ENCODE measurements at places on chromosomes 7 and 10.

- no peak for DNase-seq
Observed at GRCh38 chr7:71470830-71471229, 338.9 kb downstream of the GALNT17 start.

DNA sequence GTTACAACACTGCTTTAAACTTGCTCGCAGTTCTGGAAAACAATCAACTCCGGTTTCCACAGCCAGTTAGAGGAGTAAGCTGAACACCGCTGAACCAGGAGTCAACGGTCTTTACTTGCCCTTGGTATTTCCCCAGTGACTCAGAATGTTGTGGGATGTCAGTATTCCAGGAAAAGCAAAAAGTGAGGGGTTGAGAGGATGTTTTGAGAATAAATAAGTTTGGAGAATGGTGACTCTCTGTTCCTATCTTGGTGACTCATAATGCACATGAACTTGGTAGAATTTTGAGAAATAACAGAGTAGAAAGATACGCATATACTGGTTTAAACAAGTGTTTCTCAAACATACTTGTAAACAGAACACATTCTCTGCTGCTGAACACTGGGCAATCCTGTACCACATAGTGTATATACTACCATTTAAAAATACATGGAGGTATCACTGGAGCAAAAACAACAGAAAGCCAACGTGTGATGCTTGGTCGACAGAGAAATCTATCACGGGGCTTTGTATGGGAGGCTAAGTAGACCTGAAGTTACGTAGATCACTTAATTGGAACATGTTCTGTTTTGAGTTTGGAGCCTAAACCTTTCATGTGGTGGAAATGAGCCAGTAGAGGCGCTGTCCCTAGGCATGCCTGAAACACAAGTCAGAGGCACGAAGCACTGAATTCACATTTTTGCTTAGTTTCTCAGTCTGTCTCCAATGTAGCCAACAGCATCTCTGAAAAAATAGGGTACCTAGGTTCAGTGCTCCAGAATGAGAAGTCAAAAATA, 534.3 kb downstream of the PARD3 start:
- DNase-seq, result no peak

GRCh38 chr10:63866075-63866746, 345.0 kb downstream of the REEP3 start:
- DNase-seq, result peak; percentile 74

- DNase-seq, result no peak
Observed at GRCh38 chr7:143519411-143520131, 41.9 kb downstream of the TAS2R41 start.

GRCh38 chr10:108039821-108040584, 875.5 kb upstream of the SORCS1 start:
- no peak for DNase-seq

- peak; percentile 80 for DNase-seq
Observed at GRCh38 chr7:138891446-138891810, 89.8 kb downstream of the KIAA1549 start.

GRCh38 chr7:114414156-114415063, at the start of gene FOXP2:
TSS of gene FOXP2 (plus strand) at chr7:114414815. CDS start at chr7:114426512, 11,697 bp downstream.
- no peak for DNase-seq

DNA sequence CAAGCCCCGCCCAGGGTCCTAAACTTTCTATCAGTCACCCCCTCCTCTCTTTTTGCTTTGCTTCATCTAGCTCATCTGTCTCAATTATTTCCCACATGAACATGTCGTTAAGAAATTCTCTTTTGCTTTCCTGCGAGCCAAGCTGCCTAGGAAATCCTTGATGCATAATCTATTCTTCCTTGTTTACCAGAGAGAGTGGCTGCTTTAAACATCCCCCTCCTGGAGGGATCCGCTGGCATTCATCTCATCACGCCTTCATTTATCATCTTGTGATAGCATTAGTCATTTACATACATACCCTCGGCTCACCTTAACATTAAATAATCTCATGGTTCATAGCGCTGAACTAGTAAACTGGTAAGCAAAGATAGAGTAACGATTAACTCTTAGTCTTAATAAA, 96.7 kb downstream of the ANK3 start:
- DNase-seq, result no peak

DNA sequence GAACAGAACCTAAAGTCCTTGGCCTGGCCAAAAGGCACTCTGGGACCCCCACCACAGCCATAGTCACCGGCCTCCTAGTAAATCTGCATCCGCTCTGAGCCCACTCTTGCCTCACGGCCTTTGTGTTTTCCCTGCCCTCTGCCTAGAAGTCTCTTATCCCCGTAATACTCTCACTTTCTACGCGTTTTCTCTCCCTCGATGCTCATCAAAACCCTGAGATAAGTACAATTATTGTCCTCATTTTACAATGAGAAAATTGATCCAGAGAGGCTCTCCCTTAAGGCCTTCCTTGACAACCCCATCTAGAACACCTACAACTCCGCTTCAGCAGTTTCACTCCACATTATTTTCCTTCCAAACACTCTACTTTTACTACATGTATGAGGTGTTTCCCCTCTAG, 1.5 kb upstream of the SFXN4 start:
- DNase-seq, result no peak

DNA sequence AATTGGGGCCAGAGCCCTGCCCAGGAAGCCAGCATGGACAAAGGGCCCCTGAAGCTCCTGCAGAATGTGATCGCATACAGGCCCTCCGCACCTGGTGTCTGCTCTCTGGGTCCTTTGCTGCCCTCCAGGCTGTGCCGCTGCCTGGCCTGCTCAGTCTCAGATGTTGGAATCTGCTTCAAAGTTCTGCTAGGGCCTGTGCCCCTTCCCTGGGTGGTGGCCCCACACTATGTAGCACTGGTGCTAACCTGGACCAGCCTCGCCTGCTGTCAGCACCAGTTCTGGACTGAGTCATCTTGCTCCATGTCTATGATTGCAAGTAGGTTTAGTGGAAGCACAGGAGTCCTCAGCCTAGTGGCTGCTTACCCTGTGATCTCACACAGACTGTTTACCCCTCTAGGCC, 6.3 kb downstream of the MAT1A start:
- no peak for DNase-seq

Measured in SK-N-SH (cell line).